T47D (cell line): ENCODE measurements at places on chromosomes 2 and 18.
A peak's percentile ranks its signal among the peaks of the same experiment; 100 is the strongest.

- no peak for DNase-seq
Observed at GRCh38 chr18:6836331-6836730, 106.8 kb downstream of the ARHGAP28 start.

DNA sequence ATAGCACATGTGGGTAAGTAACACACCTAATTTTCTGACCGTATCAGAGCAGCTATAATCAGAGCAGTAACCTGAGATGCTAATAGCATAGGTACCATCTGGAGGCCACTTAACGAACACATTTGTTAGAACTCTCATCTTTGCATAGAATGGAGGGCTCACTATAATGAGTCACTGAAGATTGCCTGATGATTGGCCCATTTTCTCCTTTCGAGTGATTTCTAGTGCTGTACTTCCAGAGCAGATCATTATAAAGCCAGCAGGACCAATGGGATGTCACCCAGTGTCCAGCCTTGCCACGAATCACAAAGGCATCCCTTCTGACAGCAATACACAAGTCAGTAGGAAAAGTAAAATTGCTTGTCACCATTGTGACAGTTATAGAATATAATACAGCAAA, 81.7 kb upstream of the REV1 start:
- no peak for DNase-seq

DNA sequence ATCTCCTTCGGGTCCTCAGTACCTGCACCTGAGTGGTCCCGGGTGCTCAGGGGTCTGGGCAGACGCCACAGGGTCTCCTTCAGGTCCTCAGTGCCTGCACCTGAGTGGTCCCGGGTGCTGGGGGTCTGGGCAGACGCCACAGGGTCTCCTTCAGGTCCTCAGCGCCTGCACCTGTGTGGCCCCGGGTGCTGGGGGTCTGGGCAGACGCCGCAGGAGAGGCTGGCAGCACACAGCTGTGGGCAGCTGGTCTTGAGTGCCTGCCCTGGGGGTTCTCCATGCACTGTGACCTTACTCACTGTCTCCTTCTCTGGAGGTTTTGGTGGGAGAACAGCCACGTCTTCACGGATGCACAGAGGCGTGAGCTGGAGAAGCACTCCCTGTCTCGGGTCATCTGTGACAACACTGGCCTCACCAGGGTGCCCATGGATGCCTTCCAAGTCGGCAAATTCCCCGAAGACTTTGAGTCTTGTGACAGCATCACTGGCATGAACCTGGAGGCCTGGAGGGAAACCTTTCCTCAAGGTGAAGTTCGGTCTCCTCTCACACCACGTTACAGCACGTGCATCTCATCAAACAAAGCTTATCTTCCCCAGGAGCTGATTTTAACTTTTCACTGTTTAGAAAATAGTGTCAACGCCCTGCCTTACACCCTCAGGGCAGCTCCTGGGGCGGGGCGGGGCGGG, 82.6 kb downstream of the TPO start:
- DNase-seq = no peak

GRCh38 chr18:70021043-70021442, 73.4 kb upstream of the CD226 start:
- DNase-seq = no peak

DNA sequence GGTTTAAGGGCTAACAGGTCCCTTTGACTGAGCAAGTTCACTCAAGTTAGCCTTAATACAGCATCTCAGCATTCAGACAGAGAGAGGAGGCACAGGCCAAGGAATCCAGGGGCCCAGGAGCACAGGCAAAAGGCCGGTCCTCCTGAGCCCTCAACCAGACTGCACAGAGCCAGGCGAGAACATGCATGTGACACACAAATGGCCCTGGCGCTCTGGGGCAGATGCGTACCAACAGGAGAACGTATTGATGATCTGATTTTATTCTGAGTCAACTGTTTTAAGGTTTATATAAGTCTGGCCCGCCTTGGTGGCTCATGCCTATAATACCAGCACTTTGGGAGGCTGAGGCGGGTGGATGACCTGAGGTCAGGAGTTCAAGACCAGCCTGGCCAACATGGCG, 34.9 kb downstream of the KCNIP3 start:
- no peak for DNase-seq

GRCh38 chr2:14910654-14911053, 278.1 kb downstream of the LRATD1 start:
- DNase-seq = no peak

- DNase-seq = no peak
Observed at GRCh38 chr2:73324126-73324725, 30.9 kb upstream of the EGR4 start.

- DNase-seq = peak; percentile 45
Observed at GRCh38 chr18:52339891-52340371, at the start of gene DCC. DCC (plus strand) TSS chr18:52340197; CDS start chr18:52340788, 591 bp downstream.

DNA sequence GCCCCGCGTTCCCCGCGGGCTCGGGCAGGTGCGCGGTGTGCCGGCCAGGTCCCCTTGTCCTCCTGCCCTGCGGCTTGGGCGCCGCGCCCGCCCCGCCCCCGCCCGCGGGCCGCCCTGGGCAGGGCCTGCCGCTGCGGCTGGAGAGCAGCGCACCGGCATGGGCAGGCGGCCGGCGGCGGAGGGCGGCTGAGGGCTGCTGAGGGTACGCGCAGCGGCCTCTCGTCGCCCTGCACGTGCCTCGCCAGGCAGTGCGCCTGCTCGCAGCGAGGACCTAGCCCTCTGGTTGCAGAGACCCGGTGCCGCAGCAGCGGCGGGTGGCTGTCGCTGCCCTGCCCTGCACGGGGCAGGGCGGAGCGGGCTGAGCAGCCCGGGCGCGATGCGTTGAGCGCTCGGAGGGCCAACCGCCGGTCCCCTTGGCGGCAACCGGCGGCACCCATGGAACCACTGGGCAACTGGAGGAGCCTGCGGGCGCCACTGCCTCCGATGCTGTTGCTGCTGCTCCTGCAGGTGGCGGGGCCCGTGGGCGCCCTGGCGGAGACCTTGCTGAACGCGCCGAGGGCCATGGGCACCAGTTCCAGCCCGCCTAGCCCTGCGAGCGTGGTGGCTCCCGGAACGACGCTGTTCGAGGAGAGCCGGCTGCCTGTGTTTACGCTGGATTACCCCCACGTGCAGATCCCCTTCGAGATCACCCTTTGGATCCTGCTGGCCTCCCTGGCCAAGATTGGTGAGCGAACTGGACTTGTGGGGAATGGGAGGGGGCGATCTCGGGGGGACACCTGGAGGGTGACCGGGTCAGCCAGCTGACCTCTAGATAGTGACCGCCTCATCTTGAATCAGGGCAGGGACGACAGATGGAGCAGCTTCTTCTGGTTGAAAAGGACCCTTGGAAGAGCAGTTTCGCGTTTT, at the start of gene SLC9A2:
TSS of gene SLC9A2 (plus strand) at position 140 of the 906 bp plus-strand sequence. CDS start at position 436, 296 bp downstream.
- DNase-seq = no peak

- DNase-seq = no peak
Observed at GRCh38 chr2:216545359-216545758, 46.7 kb downstream of the RPL37A start.

- DNase-seq = no peak
Observed at GRCh38 chr2:120659275-120659977, 76.2 kb upstream of the GLI2 start.

- DNase-seq = no peak
Observed at GRCh38 chr2:33636001-33636400, 36.9 kb upstream of the FAM98A start.

DNA sequence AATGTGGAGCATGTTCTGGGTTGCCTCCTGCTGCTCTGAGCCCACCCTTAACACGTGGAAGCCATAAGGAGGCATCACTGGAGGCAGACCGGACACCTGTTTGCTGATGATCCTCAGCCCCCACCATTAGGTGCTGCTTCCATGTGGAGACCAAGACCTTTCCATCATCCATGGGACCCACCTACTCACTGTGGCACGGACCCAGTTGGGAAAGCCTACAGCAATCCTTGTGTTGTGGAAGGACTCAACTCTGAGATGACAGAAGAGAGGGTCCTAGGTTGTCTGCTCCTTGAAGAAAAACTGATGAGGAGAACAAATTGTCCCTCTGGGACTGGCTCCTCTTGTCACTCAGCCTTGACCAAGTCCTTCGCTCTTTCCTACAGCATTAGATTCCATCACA, 86.5 kb upstream of the RAB12 start:
- no peak for DNase-seq

DNA sequence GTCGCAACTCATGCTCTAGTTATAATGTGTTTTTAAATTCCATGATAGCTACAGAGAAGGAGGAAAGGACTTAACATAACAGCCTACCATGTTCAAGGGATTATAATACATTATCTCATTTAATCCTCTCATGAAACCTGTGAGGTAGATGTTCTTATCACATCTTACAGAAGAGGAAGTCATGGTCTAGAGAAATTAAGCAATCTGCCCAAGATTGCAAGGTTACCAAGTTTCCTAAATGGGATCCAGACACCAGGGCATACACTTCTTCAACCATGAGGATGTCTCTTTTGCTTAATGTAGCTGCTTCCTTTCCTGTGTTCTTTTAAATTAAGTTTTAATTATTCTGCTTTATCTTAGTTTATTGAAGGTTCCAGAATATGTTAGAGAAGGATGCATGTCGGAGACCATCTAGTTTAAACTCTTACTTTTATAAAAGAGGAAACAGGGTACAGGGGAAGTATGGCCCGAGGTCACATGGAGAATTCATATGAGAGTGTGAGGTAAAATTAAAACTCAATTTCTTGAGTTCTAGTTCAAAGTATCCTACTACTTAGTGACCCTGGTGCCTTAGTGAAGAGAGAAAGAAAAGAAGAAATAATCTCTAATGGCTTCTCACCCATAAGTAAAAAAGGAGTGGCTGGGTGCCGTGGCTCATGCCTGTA, 3.6 kb upstream of the IL1A start:
- DNase-seq = no peak

- DNase-seq = no peak
Observed at GRCh38 chr2:7467782-7468447, 550.7 kb downstream of the RNF144A start.

- DNase-seq = peak; percentile 4
Observed at GRCh38 chr18:72830109-72830508, 37.7 kb downstream of the NETO1 start.

DNA sequence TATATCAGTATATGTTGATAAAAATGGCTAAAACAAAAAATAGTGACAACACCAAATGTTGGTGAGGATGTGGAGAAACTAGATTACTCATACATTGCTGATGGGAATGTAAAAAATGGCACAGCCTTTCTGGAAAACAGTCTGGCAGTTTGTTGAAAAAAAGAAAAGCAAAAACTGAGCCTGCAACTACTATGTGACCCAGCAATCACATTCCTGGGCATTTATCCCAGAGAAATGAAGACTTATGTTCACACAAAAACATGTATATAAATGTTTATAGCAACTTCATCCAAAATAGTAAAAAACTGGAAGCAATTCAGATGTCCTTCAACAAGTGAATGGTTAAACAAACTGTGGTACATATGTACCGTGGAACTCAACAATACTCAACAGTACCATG, 7.5 kb upstream of the KDSR start:
- DNase-seq = no peak

GRCh38 chr2:240604939-240605716, 18.6 kb downstream of the CAPN10 start:
- DNase-seq = no peak

DNA sequence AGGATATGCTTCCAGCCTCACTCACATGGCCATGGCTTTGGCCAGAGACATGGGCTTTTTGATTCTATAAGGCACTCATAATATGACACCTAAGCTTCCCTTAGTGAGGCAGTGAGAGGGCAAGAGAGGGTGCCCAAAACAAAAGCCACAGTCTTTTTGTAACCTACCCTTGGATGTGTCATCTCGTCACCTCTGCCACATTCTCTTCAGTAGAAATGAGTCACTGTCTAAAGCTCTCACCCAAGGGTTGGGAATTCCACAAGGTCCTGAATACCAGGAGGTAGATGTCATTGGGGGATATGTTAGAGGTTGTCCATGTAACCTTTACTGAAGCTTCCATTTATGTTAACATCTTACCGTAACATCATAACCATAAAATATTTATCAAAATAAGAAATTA, 108.4 kb downstream of the ALMS1 start:
- no peak for DNase-seq

DNA sequence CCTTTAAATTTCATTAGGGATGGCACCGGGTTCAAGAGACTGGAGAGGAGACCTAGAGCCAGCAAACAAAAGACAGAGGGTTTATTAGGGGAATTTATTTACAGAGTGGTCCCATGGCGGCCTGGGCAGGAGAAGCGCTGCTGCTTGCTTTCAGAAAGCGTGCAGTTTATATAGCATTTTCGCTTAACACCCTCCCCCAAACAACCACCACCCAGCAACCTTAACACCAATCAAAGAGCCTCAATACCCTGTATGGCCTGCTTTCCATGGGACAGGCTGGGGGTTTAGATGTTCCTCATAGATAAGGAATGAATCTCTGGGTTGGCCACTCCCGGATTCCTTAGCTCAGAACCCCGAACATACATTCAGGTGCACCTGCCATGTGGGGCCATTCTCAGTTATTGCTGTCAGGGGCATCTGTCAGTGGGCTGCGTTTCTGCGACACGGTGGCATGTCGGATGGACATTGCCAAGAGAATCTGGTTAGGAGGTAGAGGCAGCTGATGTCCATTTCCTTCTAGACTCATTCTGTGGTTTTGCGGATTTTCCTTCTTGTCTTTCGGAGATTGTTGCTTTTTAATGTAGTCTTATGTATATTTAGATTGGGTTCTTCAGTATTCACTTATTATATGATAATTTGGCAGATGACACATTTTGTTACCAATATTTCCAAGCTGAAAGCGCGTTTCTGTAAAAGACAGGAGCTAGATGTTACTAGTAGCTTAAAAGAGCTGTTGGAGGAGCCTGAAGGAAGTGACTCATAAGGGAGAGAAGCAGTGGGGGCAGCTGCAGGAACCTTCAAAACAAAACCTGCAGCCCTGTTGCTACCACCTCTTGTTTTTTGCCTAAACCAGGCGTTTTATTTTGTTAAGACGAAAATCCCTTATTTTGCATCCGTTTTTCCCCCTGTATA, 7.2 kb downstream of the AGAP1 start:
- DNase-seq = no peak

DNA sequence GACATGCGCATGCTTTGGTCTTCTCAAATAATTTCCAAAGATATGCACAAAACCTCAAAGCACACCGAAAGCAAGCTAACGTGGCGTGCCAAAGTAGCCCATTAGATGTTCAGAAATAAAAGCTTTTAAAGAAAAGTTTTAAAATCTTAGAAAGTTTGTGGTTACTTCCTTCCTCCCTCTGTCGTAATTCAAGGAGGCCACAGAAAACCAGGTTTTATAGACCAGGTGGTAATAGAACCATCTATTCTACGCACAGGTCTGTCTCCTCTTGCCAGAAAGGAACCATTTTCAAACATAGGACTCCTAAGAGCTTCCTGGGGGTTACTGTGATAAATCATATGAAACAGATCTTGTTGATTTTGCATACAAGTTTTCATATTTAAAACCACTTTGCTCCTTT, 487.2 kb downstream of the ARHGAP15 start:
- DNase-seq = no peak

- DNase-seq = no peak
Observed at GRCh38 chr18:63774511-63774910, 707 bp upstream of the SERPINB7 start.

GRCh38 chr18:48500517-48500916, 38.3 kb upstream of the CTIF start:
- no peak for DNase-seq

- DNase-seq = no peak
Observed at GRCh38 chr2:240930631-240931318, 24.6 kb downstream of the CROCC2 start.

- DNase-seq = no peak
Observed at GRCh38 chr2:68283419-68283812, 31.1 kb upstream of the PPP3R1 start.
